ENCODE measurements at places on chromosomes 5 and 9. TPM values are rescaled to one million over a fixed set of nuclear protein-coding genes. Genes with fewer than 3 reads are reported as not detected.

QRFP gene
- total RNA-seq = not detected

PLCXD3 gene
- under 0.01 TPM for total RNA-seq

C9orf153 gene
- total RNA-seq = 0.18 TPM

TMEFF1 gene
- total RNA-seq = 0.57 TPM

SETD9 gene
- 7.3 TPM for total RNA-seq

ADGRD2 gene
- total RNA-seq = not detected
